ENCODE measurements at places on chromosomes 5 and 9.
A peak's percentile ranks its signal among the peaks of the same experiment; 100 is the strongest.

- DNase-seq: no peak
- no peaks in the 10 kb centered on the region for H3K27me3 ChIP-seq
Observed at GRCh38 chr9:112810696-112811490, 60.3 kb downstream of the SNX30 start.

GRCh38 chr5:73337586-73338255 lies 110.9 kb downstream of the FOXD1 start:
- no peaks in the 10 kb centered on the region for H3K36me3 ChIP-seq
- H3K4me1 ChIP-seq: peaks cover 11% of the 10 kb centered on the region
- H3K27ac ChIP-seq: peak overlapping the region; percentile 79
- H3K27me3 ChIP-seq: no peaks in the 10 kb centered on the region
- DNase-seq: no peak

- no peak for DNase-seq
- no peak overlapping the region for H3K27ac ChIP-seq
- no peaks in the 10 kb centered on the region for H3K4me1 ChIP-seq
- no peaks in the 10 kb centered on the region for H3K27me3 ChIP-seq
- peak overlapping the region; percentile 9 for H3K4me3 ChIP-seq
Observed at GRCh38 chr5:43033841-43034590, 6.1 kb downstream of the ANXA2R start.

- no peak overlapping the region for H3K4me3 ChIP-seq
- no peaks in the 10 kb centered on the region for H3K36me3 ChIP-seq
- no peaks in the 10 kb centered on the region for H3K27me3 ChIP-seq
- no peak overlapping the region for H3K27ac ChIP-seq
- no peak for DNase-seq
Observed at GRCh38 chr9:74570879-74571512, 73.9 kb downstream of the RORB start.

DNA sequence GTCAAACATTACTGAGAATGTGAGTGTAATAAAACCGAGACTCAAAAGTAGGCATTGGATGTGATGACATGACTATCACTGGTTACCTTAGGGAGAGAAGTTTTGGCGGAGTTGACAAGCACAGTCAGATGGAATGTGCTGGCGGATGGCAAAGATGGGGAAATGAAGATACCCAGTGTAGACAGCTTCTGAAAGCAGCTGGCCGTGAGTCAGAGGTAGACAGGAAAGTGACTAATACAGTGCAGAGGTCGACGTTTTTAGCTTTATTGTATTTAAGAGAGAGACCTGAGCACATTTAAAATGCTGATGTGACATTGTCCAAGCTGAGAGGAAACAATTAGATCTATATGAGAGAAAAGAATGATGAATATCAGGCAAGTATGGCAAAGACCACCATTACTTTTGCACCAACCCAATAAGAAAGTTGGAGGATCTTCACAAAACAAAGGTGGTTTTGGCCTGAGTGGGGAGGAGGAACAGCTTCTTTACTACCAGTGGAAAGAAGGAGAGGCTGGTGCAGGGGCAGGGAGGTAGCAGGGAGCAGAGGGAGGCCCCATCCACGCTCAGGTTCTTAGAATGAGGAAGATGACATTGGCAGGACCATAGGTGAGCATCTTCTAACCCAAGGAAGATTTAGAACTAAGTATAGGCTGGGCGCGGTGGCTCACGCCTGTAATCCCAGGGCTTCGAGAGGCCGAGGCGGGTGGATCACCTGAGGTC lies 36.7 kb upstream of the KCNIP1 start:
- no peaks in the 10 kb centered on the region for H3K36me3 ChIP-seq
- H3K4me1 ChIP-seq: no peaks in the 10 kb centered on the region
- no peak for DNase-seq
